ENCODE measurements at places on chromosomes 2 and 18.

GRCh38 chr2:85861650-85862049 is 27.1 kb downstream of the ST3GAL5 start:
- no peak for DNase-seq

DNA sequence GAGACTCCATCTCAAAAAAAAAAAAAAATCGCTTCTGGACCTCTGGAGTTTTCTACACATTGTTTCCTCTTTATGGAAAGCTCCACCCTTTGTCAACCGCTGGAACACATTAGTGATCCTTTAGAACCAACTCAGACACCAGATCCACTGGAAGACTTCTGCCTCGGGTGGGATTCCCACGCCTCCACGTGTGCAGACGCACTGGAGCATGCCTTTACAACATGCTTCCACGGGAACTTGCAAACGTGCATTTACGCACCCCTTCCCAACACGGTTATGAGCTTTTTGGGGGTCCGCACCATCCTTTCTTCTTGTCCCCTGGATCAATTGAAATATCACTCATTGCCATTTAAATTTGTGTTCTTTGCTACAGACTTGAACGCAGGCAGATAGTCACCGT is 5.1 kb downstream of the CYS1 start:
- DNase-seq, result no peak

- DNase-seq, result no peak
These were observed 87.1 kb upstream of the RAB6C start for GRCh38 chr2:129892360-129892759.

GRCh38 chr2:122135021-122135937 is 379.8 kb downstream of the TSN start:
- DNase-seq, result no peak

GRCh38 chr2:241637795-241638660 is 535 bp downstream of the ATG4B start:
- no peak for DNase-seq

GRCh38 chr2:54579682-54580620 is 123.8 kb downstream of the SPTBN1 start:
- DNase-seq, result no peak

GRCh38 chr2:24307961-24308360 is 52.4 kb downstream of the ITSN2 start:
- DNase-seq, result no peak

DNA sequence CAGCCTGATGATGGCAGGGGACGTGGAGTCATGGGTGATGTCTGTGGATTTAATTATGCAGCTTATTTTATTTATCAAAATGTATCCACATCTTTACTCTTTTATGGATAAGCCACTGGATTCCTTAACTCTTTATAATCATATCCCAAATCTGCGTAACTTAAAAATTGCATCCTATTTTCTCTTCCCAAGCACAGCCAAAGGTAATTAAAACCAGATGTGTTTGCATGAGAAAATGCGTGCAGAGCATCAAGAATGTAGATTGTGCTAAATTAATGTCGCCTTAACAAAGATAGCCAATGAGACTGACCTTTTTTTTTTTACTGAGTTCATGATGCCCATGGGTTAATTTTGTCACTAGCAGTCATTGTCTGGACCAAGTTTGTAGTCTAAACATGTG is 10.0 kb downstream of the SH3RF3 start:
- DNase-seq, result no peak

Measured in stimulated activated CD8-positive, alpha-beta memory T cell treated with anti-CD3 and anti-CD28 coated beads, Interleukin-15, amount 100 ng/mL, for 4 hours (primary cell).